ENCODE measurements at places on chromosomes 16 and 17. TPM values are rescaled to one million over a fixed set of nuclear protein-coding genes. Genes with fewer than 3 reads are reported as not detected.

GRCh38 chr17:56130026-56130425 lies 23.2 kb upstream of the ANKFN1 start:
- H3K27me3 ChIP-seq, result no peaks in the 10 kb centered on the region
- no peak for DNase-seq
- H3K4me1 ChIP-seq, result no peaks in the 10 kb centered on the region
- H3K36me3 ChIP-seq, result no peaks in the 10 kb centered on the region

GRCh38 chr16:97822-98221 lies 19.8 kb downstream of the MPG start:
- peaks cover 14% of the 10 kb centered on the region for H3K36me3 ChIP-seq
- H3K4me1 ChIP-seq, result peaks cover 6% of the 10 kb centered on the region
- DNase-seq, result no peak
- no peaks in the 10 kb centered on the region for H3K27me3 ChIP-seq
- no peak overlapping the region for H3K27ac ChIP-seq

- H3K27me3 ChIP-seq, result peaks cover 38% of the 10 kb centered on the region
- peaks cover 2% of the 10 kb centered on the region for H3K36me3 ChIP-seq
- peaks cover 13% of the 10 kb centered on the region for H3K4me1 ChIP-seq
- no peak for DNase-seq
- no peak overlapping the region for H3K27ac ChIP-seq
- H3K4me3 ChIP-seq, result peak overlapping the region; percentile 70
Observed at GRCh38 chr17:46977750-46978488, 1.1 kb downstream of the RPRML start.

DNA sequence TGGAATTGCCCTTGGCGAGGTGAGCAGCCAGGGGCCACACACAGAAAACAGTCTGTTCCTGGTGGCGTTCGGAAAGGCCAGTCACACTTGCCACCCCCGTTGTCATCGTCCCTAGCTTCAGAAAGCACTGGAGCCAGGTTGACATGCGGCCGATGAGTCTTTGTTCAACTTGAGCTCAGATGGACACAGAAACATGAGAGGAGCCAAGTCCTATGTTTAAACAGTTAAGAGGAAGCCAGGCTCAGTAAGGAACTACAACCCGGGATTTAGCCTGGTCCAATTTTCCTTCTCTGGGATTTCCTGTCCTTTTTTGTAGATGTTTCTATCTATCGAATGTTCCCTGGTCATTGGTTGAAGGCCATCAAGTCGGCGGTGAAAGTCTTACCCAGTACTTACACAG lies 19.5 kb downstream of the SALL1 start:
- no peak for DNase-seq
- H3K27me3 ChIP-seq, result peaks cover 20% of the 10 kb centered on the region
- H3K4me1 ChIP-seq, result no peaks in the 10 kb centered on the region

- H3K27ac ChIP-seq, result no peak overlapping the region
- no peaks in the 10 kb centered on the region for H3K27me3 ChIP-seq
- H3K4me1 ChIP-seq, result peaks cover 14% of the 10 kb centered on the region
- peaks cover 14% of the 10 kb centered on the region for H3K36me3 ChIP-seq
Observed at GRCh38 chr17:82565551-82565950, 46.0 kb downstream of the FOXK2 start.

- H3K36me3 ChIP-seq, result peaks cover 6% of the 10 kb centered on the region
- H3K27me3 ChIP-seq, result no peaks in the 10 kb centered on the region
- peak overlapping the region; percentile 25 for H3K27ac ChIP-seq
- no peak for DNase-seq
Observed at GRCh38 chr16:70750893-70751467, 50.0 kb downstream of the VAC14 start.

DNA sequence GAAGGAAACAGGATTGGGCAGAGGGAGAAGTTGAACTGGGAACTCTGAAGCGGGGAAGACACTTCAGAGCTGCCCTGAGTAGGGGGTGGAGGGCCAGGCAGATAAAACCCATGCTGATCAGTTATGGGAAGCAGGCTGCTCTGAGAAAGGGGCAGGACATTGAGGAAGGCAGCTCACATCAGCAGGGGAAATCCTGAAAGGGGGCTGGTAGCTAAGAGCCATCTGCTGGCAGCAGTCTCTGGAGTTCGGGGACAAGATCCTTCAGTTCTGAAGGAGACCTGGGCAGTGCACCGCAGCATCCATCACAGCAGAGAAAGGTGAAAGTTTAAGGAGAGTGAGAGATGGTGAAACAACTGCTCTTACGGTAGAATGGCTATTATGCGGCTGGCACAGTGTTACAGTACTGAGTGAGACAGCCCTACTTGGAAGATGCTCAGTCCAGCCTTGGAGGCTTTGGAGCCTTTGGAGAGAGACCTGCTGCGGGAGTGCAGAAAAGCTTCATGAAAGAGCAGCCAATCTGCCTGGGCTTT lies 5.4 kb upstream of the KIF18B start:
- no peaks in the 10 kb centered on the region for H3K36me3 ChIP-seq
- DNase-seq, result no peak
- peaks cover 3% of the 10 kb centered on the region for H3K27me3 ChIP-seq
- H3K27ac ChIP-seq, result no peak overlapping the region
- no peak overlapping the region for H3K4me3 ChIP-seq

DNA sequence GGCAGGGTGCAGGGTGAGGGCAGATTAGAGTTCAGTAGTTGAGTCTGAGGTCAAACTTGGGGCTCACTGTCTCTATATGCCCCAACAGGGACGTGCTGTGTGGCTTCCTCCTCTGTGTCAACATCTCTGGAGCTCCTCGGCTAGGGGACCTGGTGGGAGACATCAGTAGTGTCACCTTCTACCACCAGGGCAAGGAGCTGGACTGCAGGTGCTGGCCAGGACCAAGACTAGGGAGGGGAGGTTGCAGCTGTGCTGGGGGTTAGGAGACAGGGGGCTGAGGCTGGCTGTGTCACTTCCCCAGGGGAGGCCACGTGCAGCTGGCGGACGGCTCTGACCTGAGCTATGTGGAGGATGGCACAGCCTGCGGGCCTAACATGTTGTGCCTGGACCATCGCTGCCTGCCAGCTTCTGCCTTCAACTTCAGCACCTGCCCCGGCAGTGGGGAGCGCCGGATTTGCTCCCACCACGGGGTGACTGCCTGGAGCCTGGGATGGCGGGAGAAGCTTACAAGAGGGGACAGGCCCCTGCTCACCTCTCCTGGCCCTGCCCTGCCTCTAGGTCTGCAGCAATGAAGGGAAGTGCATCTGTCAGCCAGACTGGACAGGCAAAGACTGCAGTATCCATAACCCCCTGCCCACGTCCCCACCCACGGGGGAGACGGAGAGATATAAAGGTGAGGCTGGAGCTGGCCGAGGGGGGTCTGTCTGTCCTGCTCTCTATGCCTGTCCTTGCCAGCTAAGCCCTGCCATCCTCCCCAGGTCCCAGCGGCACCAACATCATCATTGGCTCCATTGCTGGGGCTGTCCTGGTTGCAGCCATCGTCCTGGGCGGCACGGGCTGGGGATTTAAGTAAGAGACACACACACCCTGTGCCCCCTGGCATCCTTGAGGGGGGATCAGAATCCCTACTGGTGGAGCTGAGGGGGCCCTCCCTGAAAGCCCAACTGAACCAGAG lies 18.9 kb downstream of the ADAM11 start:
- H3K36me3 ChIP-seq, result no peaks in the 10 kb centered on the region
- DNase-seq, result no peak
- no peak overlapping the region for H3K27ac ChIP-seq
- H3K27me3 ChIP-seq, result peaks cover 3% of the 10 kb centered on the region

- no peak overlapping the region for H3K27ac ChIP-seq
- H3K4me1 ChIP-seq, result no peaks in the 10 kb centered on the region
- no peaks in the 10 kb centered on the region for H3K27me3 ChIP-seq
Observed at GRCh38 chr17:2697611-2698162, 13.9 kb downstream of the CLUH start.

GRCh38 chr16:57646388-57647039 lies 18.1 kb downstream of the ADGRG1 start:
- H3K27ac ChIP-seq, result no peak overlapping the region
- H3K4me3 ChIP-seq, result no peak overlapping the region
- H3K4me1 ChIP-seq, result peaks cover 27% of the 10 kb centered on the region
- no peaks in the 10 kb centered on the region for H3K36me3 ChIP-seq

DNA sequence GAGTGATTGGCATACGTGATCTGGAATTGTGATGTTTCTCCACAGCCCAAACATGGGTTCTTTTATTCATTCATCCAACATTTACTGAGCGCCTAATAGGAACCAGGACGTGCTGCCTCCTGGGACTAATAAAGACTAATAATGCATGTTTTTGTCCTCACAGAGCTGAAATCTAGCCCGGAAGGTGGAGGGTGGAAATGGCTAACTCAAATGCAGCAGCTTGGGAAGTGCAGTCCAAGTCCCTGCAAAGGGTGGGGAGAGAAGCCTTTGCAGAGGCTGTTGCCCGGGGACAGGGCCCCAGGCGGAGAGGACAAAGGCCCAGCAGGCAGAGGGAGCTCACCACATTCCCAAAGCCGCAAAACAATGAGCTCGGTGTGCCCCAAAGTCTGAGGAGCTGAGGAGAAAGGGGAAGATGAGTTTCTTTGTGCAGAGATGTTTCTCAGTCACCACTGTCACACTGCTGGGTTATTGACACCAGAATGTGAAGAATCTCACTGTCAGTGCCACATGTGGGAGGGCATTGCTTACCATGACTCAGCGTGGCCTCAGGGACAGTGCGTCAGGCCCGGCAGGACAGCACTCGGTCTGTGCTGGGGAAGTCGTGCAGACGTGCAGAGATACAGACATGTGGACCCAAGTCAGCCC lies 118.2 kb upstream of the CHMP6 start:
- H3K4me1 ChIP-seq, result peaks cover 77% of the 10 kb centered on the region
- peak overlapping the region; percentile 25 for H3K27ac ChIP-seq
- no peak overlapping the region for H3K4me3 ChIP-seq

DNA sequence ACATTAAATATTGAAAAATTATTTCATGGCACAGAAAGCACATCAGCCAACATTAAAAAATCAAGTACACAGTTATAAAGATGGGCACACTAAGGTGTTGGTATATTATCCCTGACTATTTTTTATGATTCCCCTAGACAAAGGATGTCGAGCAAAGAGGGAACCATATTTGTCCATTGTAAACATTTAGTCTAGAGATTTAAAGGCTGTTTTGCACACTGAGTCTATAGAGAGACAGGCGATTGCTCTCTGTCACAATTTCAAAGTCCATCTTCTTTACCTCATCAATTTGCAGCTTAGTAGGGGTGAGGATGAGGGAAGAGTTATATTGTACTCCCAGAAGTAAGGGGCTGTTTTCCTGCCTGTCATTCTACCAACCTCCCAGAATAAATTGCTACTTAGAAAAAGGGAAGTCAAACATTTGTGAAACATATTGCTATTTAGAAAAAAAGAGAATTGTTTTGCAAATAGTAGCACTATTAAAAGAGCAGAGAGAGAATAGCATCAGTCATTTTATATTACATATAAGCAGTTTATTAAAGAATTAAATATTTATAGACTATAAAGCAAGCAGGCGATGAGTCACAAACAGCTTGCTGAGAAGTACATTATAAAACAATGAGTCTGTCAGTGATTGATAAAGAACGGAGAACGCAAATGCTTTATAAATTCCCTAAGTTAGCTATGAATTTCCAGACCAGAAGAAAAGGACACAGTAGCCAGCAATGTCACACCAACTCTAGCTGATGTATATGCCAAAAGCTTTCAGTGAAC lies 270.6 kb upstream of the PMFBP1 start:
- no peak overlapping the region for H3K4me3 ChIP-seq
- H3K27me3 ChIP-seq, result no peaks in the 10 kb centered on the region
- H3K36me3 ChIP-seq, result no peaks in the 10 kb centered on the region
- DNase-seq, result no peak

DNA sequence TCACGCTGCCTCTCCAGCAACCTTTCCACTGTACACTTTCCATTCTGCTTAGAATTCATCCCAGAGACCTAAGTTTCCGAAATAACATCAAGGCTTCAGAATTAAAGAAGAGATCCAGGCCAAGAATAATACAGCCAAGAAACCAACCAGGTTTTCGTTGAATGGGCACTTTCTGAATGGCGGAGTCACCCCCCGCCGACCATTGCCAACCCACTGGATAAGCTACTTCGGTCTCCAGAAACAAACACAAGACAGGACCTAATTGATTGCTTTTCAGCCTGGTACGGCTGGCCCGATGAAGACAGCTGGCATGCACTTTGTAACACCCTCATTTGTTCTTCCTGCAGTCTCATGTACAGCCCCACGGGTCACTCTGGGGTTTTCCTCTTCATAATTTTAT lies 308.1 kb upstream of the ZFHX3 start:
- no peak overlapping the region for H3K4me3 ChIP-seq
- no peaks in the 10 kb centered on the region for H3K4me1 ChIP-seq
- no peak overlapping the region for H3K27ac ChIP-seq
- no peaks in the 10 kb centered on the region for H3K27me3 ChIP-seq
- no peaks in the 10 kb centered on the region for H3K36me3 ChIP-seq
- no peak for DNase-seq

GRCh38 chr16:83336603-83337002 lies 471.2 kb upstream of the HSBP1 start:
- H3K27me3 ChIP-seq, result peaks cover 2% of the 10 kb centered on the region
- H3K27ac ChIP-seq, result no peak overlapping the region

- peaks cover 27% of the 10 kb centered on the region for H3K27me3 ChIP-seq
- H3K4me3 ChIP-seq, result no peak overlapping the region
- no peak overlapping the region for H3K27ac ChIP-seq
- no peaks in the 10 kb centered on the region for H3K4me1 ChIP-seq
Observed at GRCh38 chr17:5785867-5786509, 201.7 kb upstream of the NLRP1 start.

- H3K36me3 ChIP-seq, result peaks cover 5% of the 10 kb centered on the region
- DNase-seq, result no peak
- no peaks in the 10 kb centered on the region for H3K4me1 ChIP-seq
- H3K27me3 ChIP-seq, result no peaks in the 10 kb centered on the region
- no peak overlapping the region for H3K27ac ChIP-seq
Observed at GRCh38 chr16:8663192-8664089, 11.0 kb upstream of the ABAT start.

Gene PRAC2
- total RNA-seq, result not detected

Gene GGA3
- total RNA-seq, result 65.5 TPM

Gene PRR14
- 74.0 TPM for total RNA-seq
